ENCODE measurements at places on chromosomes 5 and 9.

DNA sequence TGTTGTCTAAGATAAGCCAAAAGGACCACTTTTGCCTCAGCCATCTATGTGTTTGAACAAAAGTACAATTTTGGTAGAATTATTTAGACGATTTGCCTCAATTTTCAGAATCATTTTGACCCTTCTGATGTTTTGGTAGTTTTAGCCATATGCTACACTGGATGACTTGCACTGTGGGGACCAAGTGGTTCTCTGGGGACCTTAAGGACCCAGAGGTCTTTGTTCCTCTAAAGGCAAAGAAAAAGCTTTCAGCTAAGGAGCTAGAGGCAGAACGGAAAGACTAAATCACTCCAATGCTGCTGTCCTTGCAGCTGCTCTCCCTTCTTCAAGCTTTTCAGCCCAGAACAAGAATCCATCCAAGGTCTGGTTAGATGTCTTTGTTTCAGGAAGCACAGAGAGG, 51.0 kb upstream of the APC start:
- DNase-seq: no peak

DNA sequence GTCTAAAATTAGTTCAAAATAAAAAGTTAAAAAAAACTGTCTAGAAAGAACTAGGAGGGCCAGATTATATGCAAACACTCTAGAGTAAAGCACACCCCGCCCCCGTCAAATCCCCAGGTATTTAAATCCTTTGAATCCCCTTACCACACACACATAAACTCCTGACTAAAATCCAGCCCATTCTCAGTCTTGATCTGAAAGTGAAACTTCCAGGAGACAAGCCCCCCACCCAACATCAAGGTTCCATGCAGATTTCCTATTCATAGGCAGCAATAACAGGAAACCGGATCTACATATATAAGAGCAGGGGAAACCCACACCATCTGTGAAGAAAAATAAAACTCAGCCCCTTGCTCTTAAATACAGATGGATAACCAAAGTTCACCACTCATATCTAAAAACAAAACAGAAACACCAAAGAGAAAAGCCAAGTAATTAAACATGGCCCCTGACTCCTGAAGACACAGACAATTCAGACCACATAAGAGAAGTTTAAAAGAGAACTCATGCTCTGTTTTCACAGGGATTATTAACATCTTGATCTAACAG, 42.3 kb downstream of the MARCHF3 start:
- no peak for DNase-seq

GRCh38 chr9:107688728-107689127, 199.2 kb upstream of the KLF4 start:
- DNase-seq: no peak

DNA sequence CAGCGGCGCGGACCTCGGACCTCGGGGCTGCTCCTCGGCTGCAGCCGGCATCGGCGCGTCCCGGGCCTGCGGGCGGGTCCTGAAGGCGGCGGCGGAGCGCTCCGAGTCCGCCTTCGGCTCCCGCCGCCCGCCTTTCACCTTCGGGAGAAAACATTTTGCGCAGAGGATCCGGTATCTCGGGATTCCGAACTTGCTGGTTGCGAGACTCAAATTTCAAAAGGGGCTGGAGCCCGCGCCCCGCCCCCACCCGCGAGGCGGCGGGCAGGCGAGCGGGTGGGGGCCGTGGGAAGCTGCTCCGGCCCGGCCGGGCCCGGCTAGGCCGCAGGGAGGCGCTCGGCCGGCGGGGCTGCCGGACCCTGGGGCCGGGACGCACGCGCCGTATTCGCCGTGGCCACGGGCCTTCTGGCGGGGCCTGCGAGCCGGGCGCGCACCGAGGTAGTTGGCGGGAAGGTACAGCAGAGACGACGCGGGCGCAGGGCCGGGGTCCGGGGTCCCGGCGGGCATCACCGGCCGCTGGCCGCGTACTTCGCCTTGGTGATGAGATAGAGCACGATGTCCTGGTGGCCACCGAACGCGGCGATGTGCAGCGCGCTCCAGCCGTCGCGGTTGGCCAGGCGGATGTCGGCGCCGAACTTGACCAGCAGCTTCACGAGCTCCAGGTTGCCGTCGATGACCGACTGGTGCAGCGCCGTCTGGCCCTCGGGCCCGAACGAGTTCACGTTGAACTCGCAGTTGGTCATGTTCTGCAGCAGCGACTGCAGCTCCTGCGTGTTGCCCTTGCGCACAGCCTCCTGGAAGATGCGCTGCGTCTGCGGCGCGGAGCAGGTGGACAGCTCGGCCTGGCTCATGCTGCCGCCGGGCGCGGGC, 757 bp downstream of the NRARP start:
- no peak for DNase-seq

- no peak for DNase-seq
Measured at GRCh38 chr9:135295551-135296300, 183.9 kb upstream of the PPP1R26 start.

DNA sequence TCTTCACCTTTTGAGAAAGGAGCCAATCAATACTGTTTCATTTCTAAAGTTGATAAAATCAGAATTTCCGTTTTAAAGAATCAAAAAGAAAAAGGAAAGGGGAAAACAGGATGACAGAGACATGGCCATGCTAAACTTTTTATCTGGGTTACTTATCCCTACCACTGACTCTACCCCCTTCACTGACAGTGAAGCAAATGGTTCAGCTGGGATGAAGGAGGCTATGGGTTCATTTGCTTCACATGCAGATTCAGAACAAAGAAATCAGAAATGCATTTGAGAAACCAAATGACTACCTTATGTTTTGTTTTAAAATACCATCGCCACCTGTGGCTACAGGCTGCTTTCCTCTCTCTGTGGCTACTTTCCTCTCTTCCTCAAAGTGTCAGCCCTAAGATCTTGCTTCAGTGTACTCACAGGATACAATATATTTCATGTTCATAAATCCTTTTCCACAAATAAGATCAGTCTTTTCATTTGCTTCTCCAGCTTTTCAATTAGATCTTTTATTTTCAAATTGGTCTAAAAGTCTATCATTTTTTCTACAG, 53.3 kb downstream of the LPAR1 start:
- DNase-seq: no peak

Data from AG04450 (cell line).